Hippocampal formation (tissue), 2 donors: ENCODE measurements at places on chromosomes 2 and 18.

DNA sequence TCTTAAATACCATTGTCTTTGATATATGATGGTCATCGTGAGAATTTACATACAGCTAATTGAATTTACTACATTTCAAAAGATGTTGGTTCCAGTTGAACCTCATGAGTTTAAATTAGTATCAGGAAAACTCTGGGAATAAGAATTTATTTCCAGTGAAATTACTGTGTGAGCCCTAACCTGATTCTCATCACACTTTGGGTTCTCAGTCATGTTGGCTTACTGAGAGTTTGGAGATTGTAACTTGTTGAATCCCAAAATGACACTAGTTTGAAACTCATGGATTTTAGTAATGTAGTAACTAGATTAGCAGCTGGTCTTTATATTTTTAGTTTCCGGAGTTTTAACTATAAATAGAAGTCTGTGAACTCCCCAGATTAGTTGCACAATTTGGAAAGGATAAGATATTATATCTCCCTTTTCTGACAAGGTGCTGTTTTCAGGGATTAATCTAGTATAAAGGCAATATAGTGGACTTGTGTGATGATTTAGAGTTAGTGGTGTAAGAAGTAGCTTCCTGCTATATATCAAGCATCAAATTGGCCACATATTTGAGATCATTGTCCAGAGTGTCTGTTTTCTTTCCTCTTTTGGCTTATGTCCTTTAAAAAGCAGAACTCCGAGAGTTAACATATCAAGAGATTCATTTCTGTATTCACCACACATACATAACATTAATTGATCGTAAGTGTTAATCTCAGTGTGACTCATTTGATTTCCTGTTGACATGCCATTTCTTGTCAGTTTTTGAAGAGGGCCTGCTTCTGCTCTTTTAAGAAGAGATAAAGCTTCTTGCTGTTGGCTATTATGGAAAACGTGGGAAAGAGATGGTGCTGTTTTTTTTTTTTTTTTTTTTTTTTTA lies 15.7 kb downstream of the NDUFV2 start:
- no peak for DNase-seq

DNA sequence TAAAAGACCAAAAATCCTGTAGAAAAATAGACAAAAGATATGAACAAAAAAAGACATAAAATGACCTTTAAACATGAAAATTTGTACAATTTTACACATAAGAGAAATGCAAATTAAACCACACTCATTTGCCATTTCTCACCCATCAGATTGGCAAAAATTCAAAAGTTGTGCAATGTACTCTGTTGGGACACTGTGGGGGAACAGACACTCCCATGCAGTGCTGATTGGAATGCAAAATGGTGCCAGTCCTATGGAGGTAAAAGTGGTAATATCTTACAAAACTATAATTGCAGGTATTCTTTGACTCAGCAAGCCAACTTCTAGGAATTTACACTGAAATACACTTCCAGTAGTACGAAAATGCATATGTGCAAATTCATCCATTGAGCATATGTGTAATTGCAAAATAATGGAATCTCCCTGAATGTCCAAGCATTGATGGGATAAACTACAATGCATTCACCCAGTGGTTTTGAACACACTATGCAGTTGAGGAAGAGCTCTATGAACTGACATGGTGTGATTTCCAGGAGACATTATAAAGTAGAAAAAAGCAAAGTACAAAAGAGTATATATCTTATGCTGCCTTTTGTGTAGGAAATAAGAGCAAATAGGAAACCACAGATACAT lies 201.8 kb upstream of the ZNF521 start:
- no peak for DNase-seq

DNA sequence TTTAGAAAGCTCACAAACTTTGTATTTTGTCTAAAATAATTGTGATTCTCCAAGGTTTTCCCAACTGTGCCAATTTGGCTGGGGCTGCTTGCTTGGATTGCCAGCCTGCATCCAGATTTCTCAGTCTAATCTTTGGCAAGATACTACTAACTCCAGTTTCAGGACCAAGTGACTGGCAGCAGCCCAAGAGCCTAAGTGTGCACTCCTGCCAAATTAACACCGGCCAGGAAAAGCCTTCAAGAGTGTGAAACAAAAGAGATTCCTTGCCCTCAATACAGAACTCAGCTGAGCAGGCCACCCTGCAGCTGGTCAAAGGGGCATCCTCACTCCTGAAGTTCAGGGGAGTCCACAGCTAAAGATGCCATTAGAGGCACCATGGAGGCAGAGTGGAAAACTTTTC lies 589.0 kb upstream of the ACVR2A start:
- peak; percentile 42 for DNase-seq

DNA sequence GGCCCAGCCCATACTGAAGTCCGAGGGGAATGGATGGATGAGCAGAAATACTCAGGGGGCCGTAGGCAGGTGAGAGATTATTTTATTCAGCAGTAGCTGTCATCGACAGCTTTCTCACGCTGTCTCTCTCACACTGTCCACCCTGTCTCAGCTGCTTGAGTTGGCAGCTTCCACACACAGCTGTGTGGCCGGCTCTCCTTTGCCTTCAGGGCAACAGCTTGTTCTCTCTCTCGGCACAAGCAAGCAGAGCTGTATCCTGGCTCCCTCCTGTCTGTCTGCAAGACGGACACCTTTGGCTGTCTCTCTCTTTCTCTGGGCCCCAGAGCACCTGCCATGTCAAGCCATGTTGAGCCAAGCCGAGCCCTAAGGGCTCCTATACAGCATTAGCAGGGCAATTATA lies 9.8 kb upstream of the PAPOLG start:
- no peak for DNase-seq

- DNase-seq = no peak
These were observed 124.9 kb upstream of the ZNF236 start for GRCh38 chr18:76697441-76697901.

GRCh38 chr18:23487738-23488570 lies 15.4 kb upstream of the RMC1 start:
- no peak for DNase-seq

DNA sequence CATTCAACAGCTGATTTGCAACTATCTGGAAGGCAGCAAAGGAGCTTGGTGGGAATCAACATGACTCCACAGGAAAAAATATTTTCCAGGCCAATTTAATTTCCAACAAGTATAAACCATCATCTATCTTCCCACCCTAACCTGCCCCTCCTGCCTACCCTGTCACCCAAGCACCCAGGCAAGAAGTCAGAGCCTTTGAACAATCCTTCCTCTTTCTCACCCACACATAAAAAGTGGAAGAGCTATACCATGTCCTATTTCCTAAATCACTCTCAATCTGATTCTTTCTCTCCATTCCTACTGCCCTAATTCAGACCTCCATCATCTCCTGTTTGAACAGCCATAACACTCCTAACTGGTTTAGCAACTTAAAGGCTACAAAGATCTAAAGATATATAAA lies 12.7 kb downstream of the SPIRE1 start:
- DNase-seq = no peak

DNA sequence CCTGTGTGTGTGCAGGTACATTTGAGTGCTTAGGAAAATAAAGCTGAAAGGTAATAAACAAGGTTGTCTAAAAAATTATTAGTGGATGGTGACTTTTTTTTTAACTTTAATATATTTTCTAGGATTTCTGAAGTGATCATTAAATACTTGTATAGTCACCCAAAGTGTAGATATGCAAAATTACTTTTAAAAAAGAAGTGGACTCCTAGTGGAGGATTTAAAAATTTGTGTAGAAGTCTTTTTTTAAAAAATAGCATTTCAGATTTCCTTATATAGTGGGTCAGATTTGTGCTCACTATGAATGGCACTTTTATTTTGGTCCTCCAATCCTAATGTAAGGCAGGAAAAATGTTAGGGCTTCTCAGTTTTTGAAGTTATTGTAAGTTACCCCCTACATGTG lies 3.9 kb downstream of the GORASP2 start:
- no peak for DNase-seq

DNA sequence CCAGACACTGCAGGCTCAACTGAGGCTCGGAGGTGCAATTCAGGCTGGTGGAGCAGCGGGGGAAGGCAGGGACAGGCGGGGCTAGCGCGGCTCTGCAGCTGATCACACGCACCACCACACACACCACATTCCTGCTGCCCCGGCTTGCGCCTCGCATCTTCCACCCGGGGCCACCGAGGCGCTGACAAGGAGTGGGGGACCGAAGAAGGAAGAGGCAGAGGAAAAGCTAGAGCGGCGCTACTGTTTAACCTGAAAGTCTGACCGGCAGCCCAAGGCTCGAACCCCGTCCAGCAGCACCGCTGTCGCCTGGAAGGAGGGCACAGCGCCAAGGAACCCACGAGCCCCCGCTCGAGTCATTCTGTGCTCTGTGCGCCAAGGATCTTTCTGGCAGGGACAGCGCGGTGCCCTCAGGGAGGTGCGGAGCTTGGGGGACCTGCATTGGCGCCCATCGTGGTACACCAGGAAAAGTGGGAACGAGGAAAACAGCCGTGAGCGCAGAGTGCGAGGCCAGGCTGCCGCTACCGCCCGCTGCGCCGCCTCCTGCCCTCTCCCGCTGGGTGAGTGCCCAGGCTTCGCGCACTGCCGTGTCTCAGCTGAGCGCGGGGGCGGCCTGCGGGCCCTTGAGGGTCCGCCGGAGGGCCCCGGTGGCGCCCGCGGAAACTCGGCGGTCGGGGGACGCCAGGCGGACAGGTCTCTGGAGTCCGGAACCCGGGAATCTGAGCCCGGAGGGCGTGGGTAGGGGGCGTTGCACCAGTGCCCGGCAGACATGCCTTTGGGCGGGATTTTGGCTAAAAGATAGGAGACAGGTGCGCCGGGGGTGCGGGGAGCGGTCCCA lies 860 bp upstream of the KCNJ3 start:
- peak; percentile 28 for DNase-seq
